Esophagus mucosa (tissue), 1 donor: ENCODE measurements at places on chromosomes 3 and 15. TPM values are rescaled to one million over a fixed set of nuclear protein-coding genes. Genes with fewer than 3 reads are reported as not detected.

Gene ALS2CL
- 55.7 TPM for total RNA-seq

Gene PCLAF
- 18.3 TPM for total RNA-seq

Gene GOLGA6A
- 0.08 TPM for total RNA-seq

Gene CACNA2D2
- total RNA-seq, result 0.08 TPM

Gene LIPH
- total RNA-seq, result 14.6 TPM

Gene MUC4
- 43.5 TPM for total RNA-seq

Gene GUCA1C
- not detected for total RNA-seq

Gene EPHB3
- 44.7 TPM for total RNA-seq

Gene STXBP5L
- not detected for total RNA-seq

Gene PCOLCE2
- 0.36 TPM for total RNA-seq

Gene LRRC34
- 0.24 TPM for total RNA-seq

Gene COL6A5
- 0.16 TPM for total RNA-seq

Gene BCL2A1
- total RNA-seq, result not detected

Gene FAM107A
- total RNA-seq, result 4.1 TPM

Gene RARRES1
- 14.9 TPM for total RNA-seq

Gene HDAC11
- total RNA-seq, result 15.9 TPM

Gene RTP1
- total RNA-seq, result not detected

Gene DCLK3
- 0.04 TPM for total RNA-seq

Gene CCDC174
- total RNA-seq, result 9.9 TPM

Gene C2CD4A
- 0.44 TPM for total RNA-seq

Gene ARL14
- total RNA-seq, result 0.32 TPM

Gene GNL3
- 76.4 TPM for total RNA-seq

Gene STRC
- total RNA-seq, result not detected

Gene FAM81A
- 1.2 TPM for total RNA-seq

Gene NUTM1
- not detected for total RNA-seq

Gene ST3GAL6
- 1.1 TPM for total RNA-seq

Gene CACNA1D
- total RNA-seq, result 0.52 TPM

Gene PCYT1A
- 49.2 TPM for total RNA-seq

Gene IL20RB
- 94.7 TPM for total RNA-seq

Gene TMEM40
- 237 TPM for total RNA-seq

Gene CASR
- not detected for total RNA-seq
